ENCODE measurements at places on chromosomes 1 and 21.

- no peak for DNase-seq
Measured at GRCh38 chr1:53182111-53182593, 14.5 kb upstream of the CPT2 start.

- DNase-seq = no peak
Measured at GRCh38 chr1:24886241-24886640, 43.8 kb downstream of the RUNX3 start.

- DNase-seq = no peak
Measured at GRCh38 chr1:89100412-89100811, 25.5 kb downstream of the GBP2 start.

GRCh38 chr1:174946031-174946430 is 53.7 kb upstream of the CACYBP start:
- DNase-seq = no peak

DNA sequence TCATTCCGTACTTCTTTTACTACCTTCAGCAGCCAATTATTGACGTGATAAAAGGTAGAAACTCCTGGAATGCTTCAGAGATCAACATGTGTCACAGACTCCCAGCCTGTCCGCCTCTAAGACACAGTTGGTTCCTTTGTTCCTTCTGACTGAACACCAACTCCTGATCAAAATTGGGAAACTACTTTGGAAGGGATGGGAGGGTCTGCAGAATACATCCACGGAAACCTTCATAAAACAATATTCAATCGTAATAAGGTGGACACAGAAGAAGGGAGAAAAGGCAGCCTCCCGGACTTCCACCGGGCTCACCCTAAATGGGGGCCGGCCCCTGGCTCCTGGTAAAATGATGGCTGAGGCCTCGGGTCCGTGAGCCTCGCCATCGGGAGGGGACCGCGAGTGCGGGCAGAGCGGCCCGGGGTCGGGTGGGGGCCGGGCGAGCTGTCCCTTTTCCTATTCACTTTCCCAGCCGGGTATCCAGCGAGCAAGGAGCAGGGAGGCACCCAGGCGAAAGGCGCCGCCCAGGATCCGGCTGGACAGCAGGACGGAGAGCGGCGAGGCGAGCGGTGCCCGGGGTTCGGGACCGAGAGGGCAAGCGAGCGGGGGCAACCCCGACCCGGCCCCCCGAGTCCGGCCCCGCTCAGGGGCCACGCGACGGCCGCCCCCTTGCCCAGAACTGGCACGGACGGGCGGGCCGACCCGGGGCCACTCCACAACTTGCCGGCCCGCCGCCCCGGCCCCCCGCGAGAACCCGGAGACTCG is 805 bp downstream of the NRIP1 start:
- DNase-seq = peak; percentile 66

- no peak for DNase-seq
Measured at GRCh38 chr1:231681006-231681405, 54.4 kb downstream of the DISC1 start.

- no peak for DNase-seq
Measured at GRCh38 chr21:41582866-41583265, 74.9 kb upstream of the TMPRSS2 start.

DNA sequence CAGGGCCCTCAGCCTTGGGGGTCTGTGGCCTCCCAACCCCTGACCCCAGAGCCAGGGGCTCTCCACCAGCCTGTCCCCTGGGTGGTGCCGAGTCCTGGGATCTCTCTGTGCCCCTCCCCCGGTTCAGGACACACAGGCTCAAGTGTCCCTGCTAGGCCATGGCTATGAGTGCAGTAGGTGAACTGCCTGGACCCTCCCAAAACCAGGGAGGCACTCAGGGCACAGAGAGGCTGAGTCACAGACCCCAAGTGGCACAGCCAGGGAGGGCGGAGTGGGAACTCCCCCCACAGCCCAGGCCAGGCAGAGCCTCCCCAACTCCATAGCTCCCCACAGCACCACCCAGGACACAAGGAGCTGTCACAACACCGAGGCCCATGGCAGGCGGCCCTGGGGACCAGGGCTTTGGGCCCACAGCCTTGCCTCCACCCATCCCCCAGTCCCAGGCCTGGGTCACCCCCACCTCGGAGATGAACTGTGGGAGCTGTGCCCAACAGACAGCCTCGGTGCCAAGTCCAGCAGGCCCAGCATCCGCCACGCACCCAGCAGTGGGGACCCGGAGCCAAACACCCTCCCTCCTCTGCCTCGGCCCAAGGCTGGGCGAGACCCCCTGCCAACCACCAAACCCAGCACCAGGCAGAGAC is 3.2 kb downstream of the DVL1 start:
- no peak for DNase-seq

DNA sequence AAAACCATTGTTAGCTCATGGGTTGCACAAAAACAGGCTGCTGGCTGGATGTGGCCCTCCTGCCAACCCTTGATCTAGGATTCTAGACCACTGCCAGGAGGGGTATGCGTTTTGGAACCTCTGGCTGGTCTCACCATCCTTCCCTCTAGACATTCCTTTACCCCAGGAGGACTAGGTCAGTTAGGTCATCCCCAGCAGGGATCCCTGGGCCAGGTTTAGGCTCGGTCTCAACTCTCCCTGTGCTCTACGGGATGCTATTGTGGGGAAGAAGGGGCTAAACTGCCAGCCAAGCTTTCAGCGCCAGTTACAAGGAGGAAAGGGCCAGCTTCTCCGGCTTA is 22.7 kb downstream of the SLC2A1 start:
- DNase-seq = no peak

DNA sequence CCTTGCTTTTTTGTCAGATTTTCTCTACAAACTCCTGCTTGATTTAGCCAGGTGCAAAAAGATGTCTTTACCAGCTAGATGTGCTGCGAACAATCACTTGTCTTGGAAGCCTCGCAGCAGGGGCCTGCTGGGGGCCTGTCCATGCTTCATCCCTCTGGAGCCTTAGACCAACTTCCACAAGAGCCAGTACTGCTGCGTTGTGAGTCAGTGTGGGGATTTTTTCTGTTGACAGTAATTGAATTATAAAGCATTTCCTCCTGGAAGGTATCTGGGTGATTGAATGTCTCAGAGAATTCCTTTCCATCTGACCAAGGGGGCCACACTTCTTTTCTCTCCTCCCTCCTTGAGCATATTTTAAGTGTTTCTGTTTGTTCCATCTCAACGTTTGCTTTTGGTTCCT is 40.4 kb upstream of the LDLRAP1 start:
- DNase-seq = no peak

Measured in substantia nigra (tissue), 51 donors.